ENCODE measurements at places on chromosomes 1 and 21.

- no peak for DNase-seq
Measured at GRCh38 chr1:229186373-229187056, 84.4 kb upstream of the RAB4A start.

DNA sequence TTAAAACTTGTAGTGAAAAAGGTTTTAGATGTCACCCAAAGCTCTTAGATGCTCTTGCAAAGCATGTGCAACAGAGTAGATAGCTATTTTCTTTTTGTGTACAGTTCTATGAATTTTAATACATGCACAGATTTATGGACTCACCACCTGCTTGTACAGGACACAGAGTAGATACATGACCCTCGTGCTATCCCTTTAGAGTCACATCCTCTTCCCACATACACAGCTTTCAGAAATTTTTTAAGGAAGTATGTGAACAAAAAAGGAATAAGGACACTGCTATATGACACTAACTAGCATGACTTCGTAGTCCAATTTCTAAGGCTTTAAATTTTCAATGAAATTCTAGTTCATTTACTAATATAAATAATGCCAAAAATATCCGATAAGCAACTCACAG lies 60.9 kb downstream of the ABL2 start:
- DNase-seq = no peak

GRCh38 chr1:77322061-77322900 lies 40.5 kb downstream of the AK5 start:
- DNase-seq = no peak

DNA sequence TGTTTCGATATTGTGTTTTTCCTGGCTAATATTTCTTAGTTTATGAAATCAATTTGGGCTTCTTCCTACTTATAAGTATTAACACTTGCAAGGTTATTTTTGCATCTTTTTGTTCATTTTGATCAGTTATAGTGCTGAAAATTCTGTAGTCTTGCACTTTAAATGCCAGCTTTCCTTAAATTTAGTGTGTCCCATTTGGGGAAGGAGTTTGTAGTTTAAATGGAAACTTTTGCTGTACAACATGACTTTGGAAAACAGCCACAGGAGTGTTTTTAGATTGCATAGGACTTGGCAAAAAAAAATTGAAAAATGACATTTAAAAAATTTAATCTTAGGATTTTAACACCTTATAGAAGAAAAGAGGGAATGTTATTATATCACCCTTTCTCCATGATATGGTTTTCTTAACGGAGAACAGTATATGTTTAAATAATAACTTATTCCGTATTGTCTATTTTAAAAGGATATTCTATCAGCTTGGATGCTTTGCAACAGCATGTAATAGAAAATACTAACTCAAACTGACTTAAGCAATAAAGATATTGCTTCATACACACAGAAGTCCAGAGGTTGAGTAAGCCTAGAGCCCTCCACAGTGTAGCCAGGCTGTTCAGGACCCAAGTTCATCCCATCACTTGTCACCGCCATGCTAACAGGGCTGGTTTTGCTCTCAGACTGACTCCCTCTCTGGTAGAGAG lies 53.8 kb downstream of the LYPLAL1 start:
- no peak for DNase-seq

- no peak for DNase-seq
Measured at GRCh38 chr1:93601686-93602085, 80.0 kb downstream of the BCAR3 start.

DNA sequence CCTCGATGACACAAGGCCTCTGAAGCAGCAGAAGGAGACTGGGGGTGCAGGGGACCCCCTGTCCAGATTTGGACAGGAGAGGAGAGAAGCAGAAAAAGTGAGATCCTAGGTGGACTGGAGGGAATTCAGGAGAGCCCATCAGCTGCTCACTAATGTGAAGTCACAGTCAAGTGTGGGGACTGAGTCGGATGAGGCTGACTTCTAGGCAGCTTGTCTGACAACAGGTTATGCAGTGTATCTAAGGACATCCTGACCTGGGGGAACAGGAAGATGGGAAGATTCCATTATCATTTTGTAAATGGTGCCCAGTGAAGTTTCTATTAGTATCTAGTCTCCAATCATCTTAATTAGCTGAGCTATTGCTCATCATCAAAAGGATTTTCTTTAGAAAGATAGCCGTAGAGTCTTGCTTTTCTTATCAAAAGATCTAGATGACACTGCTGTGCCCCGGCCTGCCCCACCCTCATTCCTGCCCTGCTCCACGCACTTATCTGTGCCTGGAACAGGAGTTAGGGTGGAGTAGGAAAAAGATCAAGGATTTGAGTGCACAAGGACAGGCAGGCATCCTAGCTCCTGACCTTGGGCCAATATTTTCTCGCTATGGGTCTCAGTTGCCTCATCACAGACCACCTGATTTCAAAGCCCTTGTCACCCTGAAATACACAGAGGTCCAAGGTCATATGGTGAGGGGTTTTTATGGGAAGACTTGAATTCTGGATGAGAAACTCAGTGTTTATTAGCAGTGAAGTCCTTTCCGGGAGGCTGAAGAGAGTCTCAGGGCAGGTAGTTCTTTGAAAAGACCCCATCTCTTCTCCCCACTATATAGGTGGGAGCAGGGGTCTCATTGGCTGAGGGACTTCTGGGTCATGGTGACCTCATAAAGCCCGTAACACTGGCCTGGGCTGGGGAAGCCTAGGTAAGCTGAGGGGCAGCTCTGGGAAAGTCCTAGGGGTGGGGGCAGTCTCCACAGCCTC lies at the start of gene MROH7:
MROH7 (plus strand) TSS at position 924 of the 974 bp plus-strand sequence. CDS start 11,141 bp downstream, outside the sequence.
- DNase-seq = no peak

- no peak for DNase-seq
Measured at GRCh38 chr1:161166669-161167548, 683 bp downstream of the PPOX start.

GRCh38 chr1:31396633-31397351 lies 16.2 kb upstream of the SERINC2 start:
- DNase-seq = no peak
